ENCODE measurements at places on chromosomes 3 and 15.
A peak's percentile ranks its signal among the peaks of the same experiment; 100 is the strongest.

GRCh38 chr15:94069844-94070243 lies 161.5 kb upstream of the MCTP2 start:
- no peak for DNase-seq

DNA sequence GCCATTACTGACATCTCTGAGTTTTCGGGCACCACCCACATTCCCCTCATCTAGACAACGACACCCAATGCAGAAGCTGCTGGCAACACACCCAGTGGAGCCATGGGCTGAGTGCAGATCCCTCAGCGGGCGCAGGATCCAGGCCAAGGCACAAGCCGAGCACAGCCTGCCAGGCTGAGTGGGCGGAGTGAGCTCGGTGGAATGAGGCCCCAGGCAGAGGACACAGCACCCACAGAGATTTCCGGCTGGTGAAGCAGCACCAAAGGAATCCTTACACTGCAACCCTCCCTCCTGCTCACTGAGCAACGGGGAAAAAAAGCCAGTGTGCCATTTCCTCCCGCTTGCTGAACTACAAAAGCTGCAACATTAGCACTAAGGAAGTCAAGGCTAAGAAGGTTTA lies 34.3 kb downstream of the ZMAT3 start:
- peak; percentile 45 for DNase-seq

DNA sequence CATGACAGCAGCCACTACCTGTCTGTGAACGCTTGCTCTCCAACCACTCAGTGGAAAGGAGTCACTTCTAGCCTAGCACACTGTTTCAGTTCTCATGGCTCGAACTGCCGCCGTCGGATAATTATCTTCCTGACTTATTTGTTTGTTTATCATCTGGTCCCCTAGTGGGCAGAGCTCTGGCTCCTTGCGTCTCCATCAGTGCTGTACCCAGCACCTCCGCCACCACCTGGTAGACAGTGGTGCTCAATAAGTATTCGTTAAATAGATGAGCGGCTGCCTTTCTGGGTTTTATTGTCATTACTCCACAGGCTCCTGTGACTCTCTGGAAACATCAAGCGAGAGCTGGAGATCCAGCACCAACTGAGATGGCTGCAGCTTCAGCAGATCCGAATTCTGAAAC lies 297.5 kb downstream of the NTRK3 start:
- no peak for DNase-seq

GRCh38 chr3:139954146-139954860 lies 19.3 kb downstream of the CLSTN2 start:
- no peak for DNase-seq

DNA sequence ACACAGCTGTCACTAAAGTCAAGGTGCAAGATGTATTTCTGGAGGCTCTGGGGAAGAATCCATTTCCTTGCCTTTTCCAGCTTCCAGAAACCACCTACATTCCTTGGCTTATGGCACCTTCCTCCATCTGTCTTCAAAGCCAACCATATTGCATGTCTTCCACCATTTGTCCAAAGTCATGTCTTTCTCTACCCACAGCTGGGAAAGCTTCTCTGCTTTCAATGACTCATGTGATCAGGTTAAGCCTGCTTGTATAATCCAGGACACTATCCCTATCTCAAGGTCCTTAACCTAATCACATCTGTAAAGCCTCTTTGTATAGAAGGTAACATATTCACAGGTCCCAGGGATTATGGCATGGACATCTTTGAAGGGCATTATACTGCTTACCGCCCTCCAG lies 14.2 kb downstream of the ARHGAP31 start:
- DNase-seq: no peak

GRCh38 chr3:188067932-188068331 lies 86.0 kb upstream of the LPP start:
- DNase-seq: no peak

DNA sequence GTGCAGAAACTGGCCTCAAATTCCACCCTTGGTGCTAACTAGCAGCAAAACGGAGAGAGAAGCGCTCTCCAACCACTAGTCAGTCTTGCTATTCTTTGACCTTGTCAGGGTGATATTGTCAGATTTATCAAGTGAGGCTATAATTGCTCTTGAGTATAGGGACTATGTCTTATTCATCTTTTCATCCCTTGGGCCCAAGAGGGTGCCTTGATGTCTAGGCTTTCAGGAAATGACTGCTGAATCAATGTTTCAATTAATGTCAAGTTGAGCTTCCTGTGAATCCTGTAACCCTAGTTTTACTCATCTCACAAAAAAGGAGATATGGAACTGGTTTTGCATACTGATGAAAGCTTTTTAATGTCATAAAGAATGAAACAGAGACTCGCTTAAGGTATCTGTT lies 701.3 kb downstream of the EDEM1 start:
- DNase-seq: no peak

DNA sequence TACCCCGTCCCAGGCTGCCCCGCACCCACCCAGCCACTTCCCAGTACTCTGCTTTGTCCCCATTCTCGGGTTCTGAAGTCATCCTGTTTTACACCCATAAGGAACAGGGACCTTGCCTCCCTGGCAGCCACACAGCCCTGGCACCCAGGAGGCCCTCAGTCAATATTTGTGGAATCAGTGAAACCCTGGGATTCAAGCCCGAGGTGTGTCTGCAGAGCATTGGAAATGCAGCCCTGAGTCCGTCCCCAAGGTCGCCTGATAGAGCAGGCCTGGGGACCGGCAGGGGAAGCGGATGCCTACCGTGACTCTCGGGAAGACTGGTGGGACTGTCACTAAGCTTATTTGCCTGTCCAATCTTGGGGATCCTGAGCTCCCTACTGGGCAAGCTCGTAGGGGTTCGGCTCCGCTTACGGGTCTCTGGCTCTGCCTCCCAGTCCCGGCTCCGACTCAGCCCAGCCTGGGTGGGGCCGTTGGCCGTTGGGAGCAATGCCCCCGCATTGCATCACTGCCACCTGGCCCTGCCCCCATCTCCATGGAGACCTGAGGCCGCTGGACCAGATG lies 64.4 kb upstream of the TAMM41 start:
- no peak for DNase-seq

- no peak for DNase-seq
Measured at GRCh38 chr3:123660900-123661299, 76.0 kb upstream of the HACD2 start.

- DNase-seq: no peak
Measured at GRCh38 chr15:89845305-89845893, 30.7 kb upstream of the ANPEP start.

- DNase-seq: no peak
Measured at GRCh38 chr3:126053513-126053912, 30.4 kb downstream of the SLC41A3 start.

DNA sequence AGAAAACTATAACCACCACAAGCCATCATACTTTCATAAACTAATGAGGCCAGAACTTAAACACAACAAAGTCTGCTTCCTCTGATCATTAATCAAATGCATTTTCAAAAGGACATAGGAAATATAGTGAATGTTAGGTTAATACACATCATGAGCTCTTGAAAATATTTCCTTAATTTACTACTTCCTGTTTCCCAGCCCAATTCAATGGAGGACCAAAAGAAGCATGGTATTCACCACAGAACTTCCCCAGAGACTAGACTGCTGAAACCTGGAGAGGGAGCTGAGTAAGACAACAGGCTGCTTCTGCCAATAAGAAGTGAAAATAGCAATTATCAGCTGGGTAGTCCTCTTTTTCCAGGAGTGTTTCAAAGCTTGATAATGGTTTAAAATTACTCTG lies 250.3 kb downstream of the ULK4 start:
- no peak for DNase-seq

GRCh38 chr3:173799060-173799816 lies 401.7 kb downstream of the NLGN1 start:
- no peak for DNase-seq

GRCh38 chr15:92393980-92394308 lies 263 bp downstream of the ST8SIA2 start:
- DNase-seq: no peak

Measured in activated CD8-positive, alpha-beta memory T cell treated with anti-CD3 and anti-CD28 coated beads, Interleukin-2, amount 10 ng/mL, durations not matched to agents 7 days and 5 days (primary cell).